Activated naive CD4-positive, alpha-beta T cell (primary cell): ENCODE measurements at places on chromosomes 5 and 9.

DNA sequence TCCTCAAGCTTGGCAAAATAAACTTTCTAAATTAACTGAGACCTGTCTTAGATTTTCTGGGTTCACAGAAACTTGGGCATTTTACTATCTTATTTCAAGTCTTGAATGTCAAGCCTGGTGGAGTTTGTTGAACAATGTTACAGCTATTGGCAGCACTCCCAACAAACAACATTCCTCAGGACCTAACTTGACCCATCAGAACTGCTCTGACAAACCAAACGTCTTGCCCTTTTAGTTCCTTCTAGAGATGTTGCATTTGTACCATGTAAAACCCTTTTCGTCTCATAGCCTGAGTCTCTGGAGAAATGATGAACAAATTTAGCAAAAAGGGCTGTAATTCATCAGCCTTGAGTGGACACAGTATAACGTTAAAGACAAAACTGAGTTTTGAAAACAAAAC lies 51.1 kb downstream of the GNA14 start:
- DNase-seq: no peak

DNA sequence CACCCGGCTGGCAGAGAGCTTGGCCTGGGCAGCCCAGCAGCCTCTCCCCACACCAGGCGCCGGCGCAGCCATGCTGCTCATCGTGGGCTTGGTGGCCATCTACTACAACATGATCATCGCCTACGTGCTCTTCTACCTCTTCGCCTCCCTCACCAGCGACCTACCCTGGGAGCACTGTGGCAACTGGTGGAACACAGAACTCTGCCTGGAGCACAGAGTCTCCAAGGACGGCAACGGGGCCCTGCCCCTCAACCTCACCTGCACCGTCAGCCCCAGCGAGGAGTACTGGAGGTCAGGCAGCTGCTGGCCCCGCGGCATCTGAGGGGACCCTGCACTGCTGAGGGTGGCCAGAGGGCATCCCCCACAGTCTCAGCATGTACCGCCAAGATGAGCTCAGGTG lies 7.1 kb downstream of the SLC6A7 start:
- DNase-seq: no peak

GRCh38 chr9:77588271-77588937 lies 59.7 kb downstream of the GNA14 start:
- no peak for DNase-seq

- no peak for DNase-seq
These were observed 224.8 kb upstream of the TBC1D2 start for GRCh38 chr9:98479967-98480847.

- DNase-seq: no peak
These were observed 28.9 kb upstream of the TGFBR1 start for GRCh38 chr9:99076030-99076429.

DNA sequence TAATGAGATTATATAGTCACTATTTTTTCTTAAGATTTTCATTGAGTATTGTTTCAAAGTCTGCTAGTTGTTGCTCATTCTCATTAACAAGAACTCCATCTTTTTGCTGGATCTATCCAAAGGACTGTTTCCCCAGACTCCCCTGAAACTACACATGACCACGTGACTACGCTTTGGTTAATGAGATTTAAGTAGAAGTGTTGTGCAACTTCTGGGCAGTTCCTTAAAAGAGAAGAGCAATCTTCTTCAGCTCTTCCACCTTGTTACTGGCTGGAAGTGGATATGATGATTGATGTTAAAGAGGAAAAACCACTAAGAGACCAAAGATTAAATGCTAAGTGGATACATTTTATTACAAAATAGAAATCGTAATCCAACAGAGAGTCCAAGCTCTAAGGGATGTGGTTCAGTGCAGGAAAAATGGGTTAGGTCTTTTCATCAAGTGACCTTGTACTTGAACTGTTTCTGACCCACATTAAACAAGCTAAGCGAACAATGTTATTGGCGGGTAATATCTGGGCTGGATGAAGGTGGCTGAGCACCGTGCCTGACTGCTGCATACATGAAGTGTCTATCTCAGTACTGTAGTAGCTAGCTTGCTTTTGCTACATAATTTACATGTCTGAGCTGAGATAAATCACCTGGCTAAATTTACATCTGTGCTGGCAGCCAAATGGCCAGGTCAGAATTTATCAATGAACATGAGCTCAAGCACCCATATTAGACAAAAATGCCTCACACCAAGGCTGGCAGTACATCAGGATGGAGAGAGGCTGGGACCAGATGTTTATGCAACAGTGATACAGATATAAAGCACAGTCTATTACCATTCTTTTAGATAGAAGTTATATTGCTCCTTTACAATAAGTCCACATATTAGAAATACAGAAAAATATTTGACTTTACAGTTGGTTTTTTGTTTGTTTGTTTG lies 7.5 kb upstream of the CTNNAL1 start:
- no peak for DNase-seq

GRCh38 chr9:7093040-7093439 lies 335.3 kb downstream of the KDM4C start:
- DNase-seq: no peak

DNA sequence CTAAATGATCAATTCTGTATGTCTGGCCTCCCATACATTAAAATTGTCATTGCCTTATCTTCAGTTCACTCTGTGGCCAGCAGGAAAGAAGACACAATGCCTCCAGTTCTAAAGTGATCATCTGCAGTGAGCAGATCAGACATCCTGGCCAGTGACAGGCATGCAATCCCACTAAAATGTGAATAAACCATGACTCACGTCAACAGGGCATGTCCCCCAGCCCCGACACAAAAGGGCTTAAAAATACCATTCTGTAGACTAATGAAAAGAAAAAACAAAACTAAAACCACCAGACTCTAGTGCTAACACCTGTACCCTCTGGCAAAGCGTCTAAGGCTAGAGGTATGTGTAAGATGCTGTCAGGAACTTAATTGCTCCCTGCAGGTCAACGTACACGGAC lies 38.5 kb downstream of the DDX31 start:
- no peak for DNase-seq

DNA sequence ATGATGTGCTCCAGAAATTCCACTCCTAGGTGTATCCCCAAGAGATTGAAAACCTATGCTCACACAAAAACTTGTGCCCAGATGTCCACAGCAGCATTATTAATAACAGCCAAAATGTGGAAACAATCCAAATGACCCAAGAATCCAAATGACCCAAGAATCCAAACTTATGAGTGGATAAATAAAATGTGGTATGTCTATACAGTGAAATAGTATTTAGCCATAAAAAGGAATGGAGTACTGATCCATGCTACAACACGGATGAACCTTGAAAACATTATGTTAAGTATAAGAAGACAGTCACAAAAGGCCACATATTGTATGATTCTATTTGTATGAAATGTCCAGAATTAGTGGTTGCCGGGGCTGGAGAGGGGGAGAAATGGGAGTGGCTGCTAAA lies 80.3 kb downstream of the PSD2 start:
- no peak for DNase-seq

GRCh38 chr9:90867101-90867500 lies 65.5 kb downstream of the SYK start:
- no peak for DNase-seq

GRCh38 chr5:117665121-117665520 lies 1090.5 kb upstream of the SEMA6A start:
- DNase-seq: no peak

GRCh38 chr5:180074462-180074861 lies 2.9 kb upstream of the RNF130 start:
- no peak for DNase-seq

- no peak for DNase-seq
These were observed 20.9 kb downstream of the ZBED3 start for GRCh38 chr5:77066184-77066583.

DNA sequence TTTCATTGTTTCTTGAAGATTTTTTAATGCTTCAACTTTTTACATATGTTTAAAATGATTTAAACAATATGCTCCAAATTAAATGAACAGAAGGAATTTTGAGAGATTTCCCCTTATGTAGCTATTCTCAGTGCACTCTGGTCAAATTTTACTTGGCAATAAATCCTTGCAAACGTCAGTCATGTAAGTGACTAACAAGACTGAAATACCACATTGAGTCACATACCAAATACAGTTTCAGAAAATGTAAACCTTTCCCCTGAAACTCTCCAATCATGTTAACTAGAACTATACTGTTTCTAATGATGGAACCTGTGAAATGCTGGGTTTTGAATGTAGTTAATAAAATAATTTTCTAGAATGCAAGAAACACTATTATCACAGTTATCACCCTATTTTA lies 29.6 kb downstream of the SAR1B start:
- DNase-seq: no peak

DNA sequence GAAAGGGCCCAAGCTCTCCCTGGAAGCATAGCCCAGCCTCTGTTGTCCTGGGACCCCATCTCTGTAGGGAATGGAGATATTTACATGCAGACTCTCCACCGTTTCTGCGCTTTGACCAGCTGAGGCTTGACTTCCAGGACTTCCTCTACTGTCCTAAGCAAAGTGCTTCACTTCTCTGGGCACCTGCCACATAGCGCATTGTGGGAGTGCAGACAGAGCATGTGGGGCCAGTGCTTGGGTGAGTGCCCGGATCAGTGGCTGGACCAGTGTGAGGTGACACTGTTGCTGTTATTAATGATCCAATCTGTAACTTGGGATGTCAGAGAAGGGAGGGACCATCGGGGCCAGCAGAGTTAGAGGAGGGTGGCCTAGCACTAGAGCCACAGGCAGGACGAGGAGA lies 10.5 kb downstream of the CXCL14 start:
- DNase-seq: no peak

- DNase-seq: peak; percentile 36
These were observed 552 bp downstream of the OTULINL start for GRCh38 chr5:14581891-14582796.

DNA sequence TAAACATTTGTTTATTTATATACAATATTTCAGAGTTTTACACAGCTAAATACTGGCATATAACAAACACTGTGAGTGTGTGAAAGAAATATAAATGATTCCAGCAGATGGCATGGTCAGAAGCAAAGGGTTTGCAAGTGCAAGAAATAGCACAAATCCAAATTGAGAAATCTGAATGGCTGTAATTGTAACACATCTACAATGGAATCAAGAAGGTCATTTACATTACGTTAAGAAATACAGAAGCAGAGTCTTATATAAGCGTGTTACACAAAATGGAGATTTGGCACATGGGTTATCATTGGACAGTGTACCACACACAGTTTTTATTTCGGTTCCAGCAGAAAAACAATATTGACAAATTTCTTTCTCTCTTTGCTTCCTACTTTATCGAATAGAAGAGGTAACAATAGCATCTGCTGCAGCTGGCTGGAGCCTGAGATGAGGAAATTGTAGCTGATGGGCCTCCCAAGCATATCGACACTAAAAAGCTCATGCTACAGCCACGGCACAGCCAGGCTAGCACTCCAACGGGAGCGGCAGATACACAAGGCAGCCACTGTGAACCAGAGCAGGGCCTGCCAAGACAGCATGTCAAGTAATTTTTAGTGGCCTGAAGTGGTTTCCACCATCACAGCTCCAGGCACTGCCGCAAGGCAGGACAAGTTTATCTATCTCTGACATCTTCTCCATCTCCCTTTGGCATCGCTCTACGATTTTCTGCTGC lies 564.6 kb upstream of the DMAC1 start:
- no peak for DNase-seq

GRCh38 chr5:100846772-100847171 lies 56.3 kb downstream of the ST8SIA4 start:
- no peak for DNase-seq

- DNase-seq: no peak
These were observed 45.0 kb downstream of the PCDHGC5 start for GRCh38 chr5:141533897-141534296.

- DNase-seq: no peak
These were observed 394.5 kb upstream of the EDIL3 start for GRCh38 chr5:84779186-84779585.

DNA sequence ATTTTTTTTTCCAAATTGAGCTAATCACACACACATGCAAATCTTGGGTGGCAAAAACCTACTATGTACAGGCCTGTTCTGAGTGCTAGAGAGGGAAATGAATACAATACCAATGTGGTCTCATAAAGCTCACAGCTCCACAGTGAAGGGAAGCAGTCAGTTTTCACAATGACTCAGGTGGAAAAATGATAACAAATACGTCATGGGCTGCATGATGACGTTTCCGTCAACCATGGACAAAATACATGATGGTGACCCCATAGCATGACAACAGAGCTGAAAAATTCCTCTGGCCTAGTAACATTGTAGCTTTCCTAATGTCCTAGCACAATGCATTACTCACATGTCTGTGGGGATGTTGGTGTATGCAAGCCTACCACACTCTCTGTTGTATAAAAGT lies 252.5 kb downstream of the TRIM32 start:
- no peak for DNase-seq

DNA sequence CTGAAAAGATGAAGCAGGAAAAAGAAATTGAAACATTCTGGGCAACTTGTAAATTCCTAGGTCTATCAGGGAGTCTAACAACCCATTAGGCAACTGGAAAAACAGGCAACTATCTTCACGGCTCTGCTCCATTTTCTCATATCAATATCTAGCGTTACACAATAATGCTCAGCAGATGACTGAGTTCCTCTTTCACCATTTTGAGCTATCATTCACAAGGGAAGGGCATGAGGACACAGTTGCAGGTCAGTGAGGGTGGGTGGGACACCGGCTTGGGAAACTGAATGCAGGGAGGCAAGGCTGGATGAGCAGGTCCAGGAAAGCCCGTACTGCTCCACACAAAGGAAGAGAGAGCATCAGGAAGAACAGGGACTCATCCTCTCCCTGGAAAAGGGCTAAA lies 67.0 kb downstream of the FRMD3 start:
- DNase-seq: no peak

DNA sequence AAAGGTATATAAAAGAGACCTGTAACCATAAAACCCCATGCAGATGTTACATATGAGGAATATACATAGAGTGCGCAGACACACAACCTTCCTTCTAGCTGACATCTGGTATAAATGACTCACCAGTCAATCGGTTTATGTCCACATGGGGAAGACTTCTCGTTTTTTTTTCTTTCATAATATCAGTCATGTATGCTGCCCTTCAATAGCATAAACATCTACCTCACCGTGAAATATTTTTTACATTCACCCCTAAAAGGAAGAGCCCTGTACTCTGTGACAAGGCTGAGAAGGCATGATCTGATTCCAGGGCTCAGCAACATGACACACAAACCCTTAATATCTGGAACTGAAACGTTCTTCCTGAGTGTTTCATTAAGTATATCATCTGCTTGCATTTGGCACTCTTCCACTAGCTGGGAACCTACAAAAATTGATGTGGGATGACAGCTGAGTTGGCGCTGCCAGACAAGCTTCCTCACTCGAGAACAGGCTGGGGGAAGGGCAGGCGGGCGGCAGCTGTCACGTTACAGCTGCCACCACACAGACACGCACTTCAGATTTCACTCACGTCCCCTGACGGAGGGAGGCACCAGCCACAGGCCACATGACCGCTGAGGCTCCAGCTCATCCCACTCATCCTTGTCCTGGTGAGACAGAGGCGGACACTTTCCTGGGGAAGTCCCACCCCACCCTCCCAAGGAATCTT lies 74.2 kb downstream of the SHB start:
- DNase-seq: no peak
